Endothelial cell of umbilical vein (primary cell): ENCODE measurements at places on chromosomes 16 and 17. TPM values are rescaled to one million over a fixed set of nuclear protein-coding genes. Genes with fewer than 3 reads are reported as not detected.

DNA sequence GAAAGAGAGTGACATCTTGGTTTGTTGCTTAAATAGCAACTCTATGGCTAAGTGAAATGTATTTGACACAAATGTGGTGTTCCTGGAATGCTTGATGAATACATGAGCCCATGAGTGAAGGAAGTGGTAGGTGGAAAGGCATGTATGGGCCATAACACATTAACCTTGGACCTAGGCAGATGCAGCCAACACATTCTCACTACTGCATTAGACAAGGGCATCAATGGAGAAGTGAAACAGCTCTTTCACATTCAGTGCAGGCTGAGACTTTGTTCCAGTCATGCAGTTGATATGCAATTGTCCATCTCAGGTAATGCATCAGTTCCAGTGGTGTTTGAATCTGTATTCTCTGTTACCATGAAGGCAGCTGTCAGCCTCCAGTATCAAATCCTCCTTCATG lies 133.6 kb downstream of the HS3ST3B1 start:
- H3K4me3 ChIP-seq: no peak overlapping the region
- H3K27me3 ChIP-seq: no peaks in the 10 kb centered on the region
- H3K36me3 ChIP-seq: no peaks in the 10 kb centered on the region
- no peak for DNase-seq
- no peaks in the 10 kb centered on the region for H3K4me1 ChIP-seq
- H3K27ac ChIP-seq: no peak overlapping the region

- no peak for DNase-seq
- peaks cover 46% of the 10 kb centered on the region for H3K36me3 ChIP-seq
- no peaks in the 10 kb centered on the region for H3K27me3 ChIP-seq
- no peak overlapping the region for H3K27ac ChIP-seq
- H3K4me1 ChIP-seq: no peaks in the 10 kb centered on the region
Observed at GRCh38 chr16:4682616-4683254, 10.6 kb upstream of the NUDT16L1 start.

The MYH13 gene
- total RNA-seq: not detected in 2 replicates

GRCh38 chr17:14744761-14745473 lies 444.0 kb downstream of the HS3ST3B1 start:
- H3K36me3 ChIP-seq: no peaks in the 10 kb centered on the region
- no peaks in the 10 kb centered on the region for H3K27me3 ChIP-seq
- no peak overlapping the region for H3K27ac ChIP-seq
- no peak for DNase-seq
- no peak overlapping the region for H3K4me3 ChIP-seq

GRCh38 chr17:29787995-29788394 lies 142.0 kb downstream of the SSH2 start:
- H3K4me3 ChIP-seq: no peak overlapping the region
- peaks cover 6% of the 10 kb centered on the region for H3K4me1 ChIP-seq
- H3K27me3 ChIP-seq: no peaks in the 10 kb centered on the region
- H3K27ac ChIP-seq: no peak overlapping the region

- H3K4me1 ChIP-seq: peaks cover 4% of the 10 kb centered on the region
- no peaks in the 10 kb centered on the region for H3K36me3 ChIP-seq
Observed at GRCh38 chr16:74771656-74772315, 2.8 kb downstream of the FA2H start.

GRCh38 chr17:73947281-73947965 lies 256.1 kb upstream of the RPL38 start:
- no peaks in the 10 kb centered on the region for H3K27me3 ChIP-seq
- H3K4me3 ChIP-seq: no peak overlapping the region
- no peak overlapping the region for H3K27ac ChIP-seq
- H3K4me1 ChIP-seq: no peaks in the 10 kb centered on the region

The MYH2 gene
- total RNA-seq: 0.05 TPM in 1 of 2 replicates, not detected in the other

- no peaks in the 10 kb centered on the region for H3K36me3 ChIP-seq
- no peak overlapping the region for H3K4me3 ChIP-seq
- H3K27me3 ChIP-seq: no peaks in the 10 kb centered on the region
- no peak for DNase-seq
- no peak overlapping the region for H3K27ac ChIP-seq
Observed at GRCh38 chr17:15658296-15658695, 25.8 kb downstream of the TRIM16 start.

GRCh38 chr17:73297934-73298861 lies 13.6 kb downstream of the CDC42EP4 start:
- H3K36me3 ChIP-seq: no peaks in the 10 kb centered on the region
- no peak overlapping the region for H3K27ac ChIP-seq
- H3K4me3 ChIP-seq: no peak overlapping the region
- DNase-seq: no peak
- H3K27me3 ChIP-seq: no peaks in the 10 kb centered on the region

DNA sequence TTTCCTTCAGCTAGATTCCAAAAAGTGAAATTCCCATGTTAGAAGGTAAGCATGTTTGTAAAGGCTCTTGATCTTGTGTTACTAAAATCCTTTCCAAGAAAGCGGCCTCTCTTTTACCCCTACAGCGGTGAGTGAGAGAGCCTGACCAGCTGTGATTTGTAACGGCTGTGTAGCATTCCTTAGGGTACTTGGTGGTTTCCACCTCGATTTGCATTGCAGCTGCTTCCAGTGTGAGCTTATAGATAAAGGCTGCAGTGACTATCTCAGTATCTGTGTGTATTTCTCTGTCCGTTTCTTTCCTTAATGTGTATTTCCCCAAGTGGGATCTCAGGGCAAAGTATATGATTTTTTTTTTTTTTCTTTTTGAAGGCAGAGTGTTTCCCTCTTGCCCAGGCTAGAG lies 169.4 kb downstream of the SNX29 start:
- no peak overlapping the region for H3K27ac ChIP-seq
- no peak for DNase-seq
- peaks cover 8% of the 10 kb centered on the region for H3K4me1 ChIP-seq
- H3K27me3 ChIP-seq: no peaks in the 10 kb centered on the region
- no peaks in the 10 kb centered on the region for H3K36me3 ChIP-seq
- H3K4me3 ChIP-seq: no peak overlapping the region

DNA sequence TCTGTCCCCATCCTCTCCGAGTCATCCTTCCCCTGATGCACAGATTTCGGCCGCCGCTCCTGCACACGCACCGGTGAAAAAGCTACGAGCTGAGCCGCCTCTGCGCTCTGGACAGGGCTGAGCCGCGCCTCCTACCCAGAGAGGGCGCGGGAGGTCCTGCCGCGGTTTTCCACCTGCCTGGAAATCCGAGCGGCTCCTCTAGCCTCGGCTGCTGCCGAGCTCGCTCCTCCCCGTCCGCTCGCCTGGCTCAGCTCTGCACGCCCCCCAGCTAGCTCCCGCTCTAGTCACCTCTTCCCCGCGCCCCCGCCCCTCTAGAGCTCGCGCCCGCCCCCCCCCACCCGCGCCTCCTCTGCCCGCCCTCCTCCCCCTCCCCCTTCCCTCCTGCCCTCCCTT lies 198 bp upstream of the SHISA9 start:
- peaks cover 52% of the 10 kb centered on the region for H3K27me3 ChIP-seq
- DNase-seq: no peak
- H3K36me3 ChIP-seq: no peaks in the 10 kb centered on the region
- H3K27ac ChIP-seq: no peak overlapping the region
- H3K4me1 ChIP-seq: no peaks in the 10 kb centered on the region

GRCh38 chr17:14429084-14429483 lies 128.2 kb downstream of the HS3ST3B1 start:
- no peaks in the 10 kb centered on the region for H3K36me3 ChIP-seq
- no peaks in the 10 kb centered on the region for H3K4me1 ChIP-seq
- no peaks in the 10 kb centered on the region for H3K27me3 ChIP-seq
- no peak overlapping the region for H3K4me3 ChIP-seq
- H3K27ac ChIP-seq: no peak overlapping the region

DNA sequence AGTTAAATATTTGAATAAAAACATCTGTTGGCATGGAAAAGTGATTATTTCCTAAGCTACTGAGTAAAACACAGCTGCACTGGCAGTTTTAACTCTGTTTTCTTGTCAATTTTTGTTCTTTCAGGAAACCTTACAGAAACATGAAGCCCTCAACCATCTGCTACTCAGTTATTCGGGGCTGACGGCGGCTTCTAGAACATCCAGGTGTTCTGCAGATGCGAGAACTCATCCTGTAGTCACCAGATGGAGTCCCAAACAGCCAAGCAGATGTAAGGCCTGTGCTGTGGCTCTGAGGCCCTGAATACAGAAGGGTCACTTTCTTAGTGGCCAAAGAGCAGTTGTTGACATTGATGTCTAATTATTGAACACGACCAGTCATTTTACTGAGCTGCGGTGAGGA lies 15.5 kb downstream of the ARSG start:
- H3K4me3 ChIP-seq: no peak overlapping the region
- no peaks in the 10 kb centered on the region for H3K36me3 ChIP-seq
- no peak for DNase-seq
- H3K27ac ChIP-seq: no peak overlapping the region
- peaks cover 27% of the 10 kb centered on the region for H3K4me1 ChIP-seq

The CFAP119 gene
- total RNA-seq: 6.5 and 7.2 TPM in 2 replicates

The KRTAP3-1 gene
- not detected in 2 replicates for total RNA-seq

DNA sequence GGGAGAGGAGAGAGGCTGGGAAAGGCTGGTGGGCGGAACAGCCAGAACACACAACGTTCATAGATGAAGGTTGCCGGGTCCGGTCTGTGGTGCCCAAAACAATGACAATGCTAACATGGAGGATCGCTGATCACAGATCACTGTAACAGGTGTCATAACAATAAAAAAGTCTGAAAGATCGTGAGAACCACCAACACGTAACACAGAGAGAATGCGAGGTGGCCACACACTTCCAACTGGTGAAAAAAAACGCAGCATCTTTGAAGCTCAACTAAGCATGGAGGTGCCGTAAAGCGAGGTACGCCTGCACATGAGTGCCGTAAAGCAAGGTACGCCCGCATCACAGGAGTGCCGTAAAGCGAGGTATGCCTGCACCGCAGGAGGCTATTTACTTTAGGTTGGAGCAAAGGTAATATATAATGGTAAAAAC lies 42.3 kb downstream of the ABR start:
- peaks cover 8% of the 10 kb centered on the region for H3K4me1 ChIP-seq
- H3K27ac ChIP-seq: no peak overlapping the region
- no peak overlapping the region for H3K4me3 ChIP-seq
- H3K27me3 ChIP-seq: no peaks in the 10 kb centered on the region

The TPPP3 gene
- 1.3 and 2.0 TPM in 2 replicates for total RNA-seq

- no peak overlapping the region for H3K27ac ChIP-seq
- no peak overlapping the region for H3K4me3 ChIP-seq
- peaks cover 2% of the 10 kb centered on the region for H3K4me1 ChIP-seq
- no peak for DNase-seq
- no peaks in the 10 kb centered on the region for H3K27me3 ChIP-seq
- no peaks in the 10 kb centered on the region for H3K36me3 ChIP-seq
Observed at GRCh38 chr17:53046781-53047180, 775.9 kb upstream of the KIF2B start.

DNA sequence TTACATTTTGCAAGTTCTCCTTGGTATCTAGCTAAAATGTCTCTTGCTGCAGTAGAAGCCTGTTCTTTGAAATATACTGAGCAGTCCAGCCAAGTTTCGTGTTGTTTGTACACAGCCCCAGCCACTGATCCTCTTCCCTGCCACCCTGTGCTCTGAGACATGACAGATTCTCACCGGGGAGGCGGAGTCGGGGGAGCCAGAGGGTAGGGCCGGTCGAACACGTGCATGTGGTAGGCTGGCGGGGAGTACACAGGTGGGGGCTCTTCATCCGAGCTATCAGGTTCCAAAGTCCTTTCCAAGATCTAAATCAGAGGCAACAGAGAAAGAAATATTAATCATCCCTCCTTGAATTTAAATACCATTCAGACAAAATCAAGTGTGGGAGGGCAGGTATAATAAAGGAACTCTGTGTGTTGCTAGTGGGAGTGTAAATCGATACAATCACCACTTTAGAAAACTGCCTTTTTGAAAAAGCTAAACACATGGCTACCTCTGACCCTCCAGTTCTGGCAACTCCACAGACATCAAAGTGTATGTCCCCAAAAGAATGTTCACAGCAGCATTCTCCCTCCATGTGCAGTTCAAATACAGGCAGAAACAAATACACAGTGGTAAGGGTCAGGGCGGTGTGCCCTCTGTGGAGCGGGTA lies 29.7 kb upstream of the MRPS23 start:
- peaks cover 39% of the 10 kb centered on the region for H3K4me1 ChIP-seq
- peaks cover 3% of the 10 kb centered on the region for H3K36me3 ChIP-seq
- H3K4me3 ChIP-seq: no peak overlapping the region
- no peaks in the 10 kb centered on the region for H3K27me3 ChIP-seq
- no peak for DNase-seq

The KREMEN2 gene
- not detected in 2 replicates for total RNA-seq

- no peaks in the 10 kb centered on the region for H3K4me1 ChIP-seq
- DNase-seq: no peak
- H3K27me3 ChIP-seq: no peaks in the 10 kb centered on the region
- no peaks in the 10 kb centered on the region for H3K36me3 ChIP-seq
Observed at GRCh38 chr16:73399486-73399885, 351.6 kb upstream of the ZFHX3 start.

DNA sequence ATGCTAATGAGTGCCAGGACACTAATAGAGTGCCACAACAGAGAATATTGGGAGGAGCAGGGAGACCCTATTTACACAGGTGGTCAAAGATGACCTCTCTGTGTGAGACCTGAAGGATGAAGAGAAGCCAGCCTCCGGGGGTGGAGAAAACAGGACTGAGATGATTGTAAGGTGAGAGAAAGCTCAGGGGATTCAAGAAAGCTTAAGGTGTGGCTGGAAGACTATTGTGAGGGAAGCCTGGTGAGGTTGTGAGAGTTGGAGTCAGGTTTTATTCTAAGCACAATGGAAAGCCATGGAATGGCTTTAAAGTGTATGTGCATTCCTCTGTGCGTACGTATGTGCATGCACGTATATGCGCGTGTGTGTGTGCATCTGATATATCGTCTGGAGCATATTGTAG lies 10.4 kb upstream of the MARCHF10 start:
- DNase-seq: no peak
- H3K36me3 ChIP-seq: no peaks in the 10 kb centered on the region
- no peaks in the 10 kb centered on the region for H3K27me3 ChIP-seq

The ZNF205 gene
- total RNA-seq: 15.5 and 18.5 TPM in 2 replicates

DNA sequence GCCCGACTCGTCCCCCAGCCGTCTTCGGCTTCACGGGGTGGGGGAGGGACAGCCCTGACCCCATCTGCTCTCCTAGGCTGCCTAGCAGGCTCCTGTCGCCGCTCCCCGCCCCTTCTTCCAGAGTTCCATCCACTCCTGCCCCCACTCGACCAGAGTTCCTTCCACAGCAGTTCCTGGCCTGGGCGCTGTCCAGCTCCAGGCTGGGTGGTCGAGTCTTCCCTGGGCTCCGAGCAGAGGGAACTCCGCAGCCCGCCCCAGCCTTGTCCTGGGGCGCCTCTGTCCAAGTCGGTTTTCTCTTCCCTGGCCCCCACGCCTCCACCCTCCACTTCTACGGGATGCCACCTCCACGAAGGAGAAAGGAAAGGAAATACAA lies 1.4 kb downstream of the PYY start:
- H3K4me1 ChIP-seq: peaks cover 2% of the 10 kb centered on the region
- DNase-seq: no peak
- H3K27ac ChIP-seq: no peak overlapping the region
- H3K36me3 ChIP-seq: no peaks in the 10 kb centered on the region
- H3K4me3 ChIP-seq: no peak overlapping the region

The HAS3 gene
- 1.8 TPM in 2 replicates for total RNA-seq

The PROCA1 gene
- total RNA-seq: 2.1 and 2.6 TPM in 2 replicates
